GM12891 (cell line): ENCODE measurements at places on chromosomes 12 and 14.

GRCh38 chr12:77189458-77189857 lies 124.1 kb upstream of the E2F7 start:
- no peak for DNase-seq

- no peak for DNase-seq
These were observed 886 bp upstream of the PRICKLE1 start for GRCh38 chr12:42590330-42590934.

DNA sequence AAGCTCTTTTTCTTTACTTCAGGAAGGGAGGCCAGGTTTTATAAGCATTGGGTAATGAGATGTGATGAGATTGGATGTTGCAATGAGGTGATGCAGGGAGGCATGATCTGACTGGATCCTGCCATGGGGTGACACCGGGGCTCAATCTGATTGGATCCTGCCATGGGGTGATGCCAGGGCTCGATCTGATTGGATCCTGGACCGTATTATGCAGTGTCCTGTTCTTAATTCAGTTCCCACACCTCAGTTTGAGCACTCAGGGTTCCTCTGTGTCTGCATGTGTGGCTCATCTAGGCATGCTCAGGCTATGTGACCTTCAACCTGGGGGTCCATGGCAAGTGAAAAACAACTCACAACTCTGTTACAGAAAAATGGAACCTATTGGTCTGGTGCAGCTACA lies 166.4 kb downstream of the SLC15A4 start:
- DNase-seq = no peak

- peak; percentile 84 for DNase-seq
These were observed 14.6 kb upstream of the PNMA1 start for GRCh38 chr14:73728717-73729330.

GRCh38 chr14:92754966-92755365 lies 6.5 kb upstream of the LGMN start:
- no peak for DNase-seq

DNA sequence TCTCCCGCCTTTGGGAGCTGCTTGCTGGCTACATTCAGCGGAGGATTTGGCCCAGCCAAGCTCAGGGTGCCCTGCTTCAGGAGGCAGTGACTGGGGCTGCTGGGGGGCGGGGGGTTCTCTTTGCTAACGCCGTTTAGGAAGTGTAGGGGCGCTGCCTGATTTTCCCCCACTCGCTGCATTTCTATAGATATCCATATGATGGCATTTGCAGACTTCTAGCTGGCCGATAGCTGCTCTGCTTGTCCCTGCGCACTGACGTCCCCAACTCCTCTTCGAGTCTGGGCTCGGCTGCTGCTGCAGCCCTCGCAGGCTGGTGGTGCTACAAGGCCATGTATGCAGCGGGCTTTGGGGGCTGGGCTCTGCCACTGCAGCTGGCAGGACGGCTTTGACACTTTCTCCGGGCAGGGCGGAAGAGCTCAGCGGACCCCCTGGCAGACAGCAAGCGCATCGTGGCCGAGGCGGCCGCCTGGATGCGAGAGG lies 3.1 kb downstream of the LRFN5 start:
- DNase-seq = no peak

GRCh38 chr14:98946940-98947339 lies 325.1 kb downstream of the BCL11B start:
- DNase-seq = no peak

DNA sequence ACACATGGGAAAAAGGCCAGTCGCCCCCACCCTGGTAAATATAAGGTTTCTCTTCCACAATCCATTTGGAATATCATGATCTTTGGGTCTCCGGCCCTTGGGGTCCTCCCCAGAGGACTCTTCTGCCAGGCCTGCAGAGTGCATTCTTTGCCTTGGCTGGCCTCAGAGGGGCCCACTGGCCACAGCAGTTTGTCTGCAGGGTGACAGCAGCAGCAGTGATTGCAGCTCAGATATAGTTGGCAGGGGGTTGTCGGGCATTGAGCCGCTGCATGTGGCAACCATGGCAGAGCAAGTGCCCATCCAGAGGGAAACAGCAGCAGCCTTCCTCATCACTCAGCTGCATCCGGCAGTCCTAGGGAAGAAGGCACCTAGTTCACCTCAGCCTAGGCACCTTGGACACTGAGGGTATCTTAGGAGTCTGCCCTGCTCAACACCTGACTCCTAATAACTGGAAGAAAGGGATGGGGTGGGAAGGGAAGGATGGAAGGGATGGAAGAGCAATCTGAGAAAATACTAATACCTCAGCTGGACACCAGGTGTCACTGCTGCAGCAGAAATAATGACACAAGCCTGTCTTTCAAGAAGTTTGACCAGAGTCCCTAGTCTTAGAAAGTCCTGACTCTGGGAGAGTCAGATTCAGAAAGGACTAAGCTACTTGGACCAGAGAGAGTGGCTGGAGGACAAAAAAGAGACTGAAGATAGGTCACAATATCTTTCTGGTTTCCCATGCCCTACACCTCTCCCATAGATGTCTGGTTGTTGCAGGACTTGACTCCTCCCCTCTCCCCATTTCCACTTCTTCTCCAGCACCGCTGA lies 8.9 kb downstream of the AJUBA start:
- DNase-seq = peak; percentile 30

GRCh38 chr14:68574461-68574860 lies 218.4 kb downstream of the ZFP36L1 start:
- no peak for DNase-seq

GRCh38 chr12:63882844-63883243 lies 38.3 kb downstream of the SRGAP1 start:
- no peak for DNase-seq

DNA sequence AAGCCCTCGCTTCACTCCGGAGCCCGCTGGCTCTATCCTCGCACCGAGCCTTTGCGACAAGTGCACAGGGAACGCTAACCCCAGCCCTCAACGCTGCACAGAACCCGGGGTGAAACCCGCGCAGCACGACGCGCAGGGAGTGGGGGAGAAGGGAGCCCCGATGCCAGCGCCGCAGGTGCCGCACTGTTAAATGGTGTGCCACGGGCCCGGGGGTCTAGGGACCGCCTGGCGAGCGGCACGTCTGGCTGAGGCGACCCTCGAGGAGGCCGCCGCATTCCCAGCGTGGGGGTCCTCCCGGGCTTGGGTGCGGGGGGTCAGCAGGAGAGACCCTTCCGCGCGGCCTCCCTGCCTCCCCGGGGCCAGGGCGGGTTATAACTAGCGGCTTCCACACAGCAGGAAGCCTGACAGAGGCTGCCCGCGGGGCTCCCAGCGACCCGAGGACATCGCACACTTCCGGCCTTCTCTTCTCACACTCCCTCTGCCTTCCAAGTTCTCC lies 23.8 kb upstream of the LRTM2 start:
- DNase-seq = no peak

GRCh38 chr12:67647799-67648520 lies 585 bp upstream of the DYRK2 start:
- DNase-seq = peak; percentile 35

DNA sequence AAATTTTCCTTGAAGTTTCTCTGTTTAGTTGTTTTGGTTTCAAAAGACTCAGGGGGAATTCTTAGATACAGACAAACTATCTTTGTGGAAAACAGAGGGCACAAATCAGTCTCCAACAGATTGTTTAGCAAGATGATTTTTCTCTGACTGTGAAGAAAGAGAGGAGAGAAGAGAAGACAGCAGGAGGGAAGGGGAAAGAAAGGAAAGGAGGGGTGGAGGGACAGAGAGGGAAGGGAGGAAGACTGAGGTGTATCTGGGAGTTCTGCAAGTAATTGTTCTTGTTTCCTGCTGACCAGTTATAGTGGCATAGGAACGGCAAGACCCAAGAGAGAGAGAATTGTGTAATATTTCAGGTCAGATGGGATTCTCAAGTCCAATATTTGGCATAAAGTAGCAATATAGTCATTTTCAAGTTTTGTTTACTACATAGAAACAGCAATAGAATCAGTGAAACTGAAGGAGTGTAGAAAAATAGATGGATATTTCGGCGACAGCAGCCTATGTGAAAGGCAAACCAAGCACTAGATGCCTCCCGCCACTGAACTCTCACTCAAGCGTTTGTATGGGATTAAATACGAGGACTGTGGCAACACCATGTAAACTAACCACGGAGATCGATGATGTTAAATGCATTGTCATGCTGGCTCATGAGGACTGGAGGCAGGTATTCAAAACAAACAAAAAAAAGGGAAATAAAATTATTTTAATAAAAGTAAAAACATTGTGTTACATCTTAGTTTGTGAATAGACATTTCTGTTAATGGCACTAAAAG lies 342.5 kb downstream of the SLC16A7 start:
- DNase-seq = no peak

- no peak for DNase-seq
These were observed 235.2 kb downstream of the CACNA1C start for GRCh38 chr12:2288001-2288400.

- no peak for DNase-seq
These were observed 24.3 kb upstream of the SMUG1 start for GRCh38 chr12:54213079-54213478.

DNA sequence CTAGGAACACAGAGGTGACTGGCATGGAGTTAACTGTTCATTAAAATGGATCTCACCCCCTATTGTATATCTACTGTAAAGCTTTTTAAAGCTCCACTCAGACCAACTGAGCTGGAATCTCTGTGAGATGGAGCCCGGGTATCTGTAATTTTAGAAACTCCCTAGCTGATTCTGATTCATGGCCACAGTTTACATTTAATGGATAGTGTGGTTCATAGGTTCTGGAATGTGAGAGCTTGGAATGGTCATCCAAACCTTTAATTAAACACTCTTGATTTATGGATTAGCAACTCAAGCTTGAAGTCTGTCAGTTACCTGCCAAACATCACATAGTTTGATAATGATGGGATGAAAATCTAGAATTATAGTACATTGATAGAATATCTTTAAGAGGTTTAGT lies 183.8 kb downstream of the SLC25A21 start:
- DNase-seq = no peak

- DNase-seq = no peak
These were observed 10.1 kb upstream of the JDP2 start for GRCh38 chr14:75417674-75418073.
